ENCODE measurements at places on chromosomes 3 and 15. TPM values are rescaled to one million over a fixed set of nuclear protein-coding genes. Genes with fewer than 3 reads are reported as not detected.
A peak's percentile ranks its signal among the peaks of the same experiment; 100 is the strongest.

GRCh38 chr15:80267658-80268057 lies 15.6 kb upstream of the CTXND1 start:
- DNase-seq = no peak

- no peak for DNase-seq
These were observed 90.4 kb downstream of the SRGAP3 start for GRCh38 chr3:9158865-9159630.

SLC30A4 gene
- 0.04 TPM for total RNA-seq

GRCh38 chr3:122563717-122564025 lies 429 bp downstream of the PARP9 start:
- peak; percentile 43 for DNase-seq

- DNase-seq = peak; percentile 36
These were observed 12.0 kb downstream of the C3orf22 start for GRCh38 chr3:126546549-126547239.

- DNase-seq = no peak
These were observed 14.5 kb downstream of the TIGIT start for GRCh38 chr3:114308377-114308776.
